Kidney (tissue), 22 donors: ENCODE measurements at places on chromosomes 4 and X. TPM values are rescaled to one million over a fixed set of nuclear protein-coding genes. Genes with fewer than 3 reads are reported as not detected.
A peak's percentile ranks its signal among the peaks of the same experiment; 100 is the strongest.

- no peak for DNase-seq
Observed at GRCh38 chr4:67980512-67980911, 17.2 kb upstream of the TMPRSS11A start.

Gene EFHC2
- 1.6 TPM for polyA plus RNA-seq

DNA sequence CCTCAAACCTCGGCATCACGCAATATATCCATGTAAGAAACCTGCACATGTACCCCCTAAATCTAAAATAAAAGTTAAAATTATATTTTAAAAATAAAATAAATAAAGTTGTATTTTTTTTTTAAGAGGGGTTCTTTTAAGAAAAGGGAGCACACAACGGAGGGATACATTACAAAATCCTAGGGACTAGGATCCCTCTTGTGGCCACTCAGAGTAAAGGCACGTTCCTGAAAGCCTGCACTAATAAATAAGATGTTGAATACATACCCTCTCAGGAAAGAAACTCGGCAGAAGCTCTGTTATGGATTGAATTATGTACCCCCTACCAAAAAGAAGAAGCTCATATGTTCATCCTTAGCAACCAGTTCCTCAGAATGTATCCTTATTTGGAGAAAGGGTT lies 50.9 kb upstream of the PRDX4 start:
- no peak for DNase-seq

GRCh38 chrX:37986893-37987292 lies 19.5 kb upstream of the SYTL5 start:
- no peak for DNase-seq

GRCh38 chr4:88761861-88762523 lies 64.4 kb upstream of the NAP1L5 start:
- no peak for DNase-seq

GRCh38 chrX:68508799-68509198 lies 9.9 kb downstream of the YIPF6 start:
- no peak for DNase-seq

GRCh38 chr4:165355900-165356300 lies 22.9 kb upstream of the CPE start:
- peak; percentile 62 for DNase-seq

Gene DDIT4L
- 15.2 TPM for polyA plus RNA-seq

GRCh38 chr4:117001077-117001476 lies 84.3 kb downstream of the TRAM1L1 start:
- DNase-seq = no peak
